Hepatic stellate cell (primary cell): ENCODE measurements at places on chromosomes 2 and 18.

DNA sequence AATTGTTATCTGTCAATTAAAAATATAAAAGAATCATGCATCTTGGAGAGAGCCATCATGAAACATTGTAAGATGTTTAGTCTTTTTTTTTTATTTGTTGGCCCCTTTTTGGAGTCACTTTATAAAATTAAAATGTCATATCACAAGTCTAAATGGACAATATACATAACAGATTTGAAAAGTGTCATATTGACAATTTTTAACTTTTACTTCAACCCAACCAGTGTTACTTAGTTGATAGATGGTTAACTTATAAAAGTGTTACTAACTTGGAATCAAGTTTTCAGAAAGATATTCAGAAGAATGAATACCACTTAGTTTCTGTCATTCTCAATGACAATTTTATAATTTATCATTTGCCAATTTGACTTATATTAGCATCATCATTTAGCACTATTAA lies 218.3 kb downstream of the OTX1 start:
- no peak for DNase-seq

GRCh38 chr18:210733-211132 lies 52.4 kb downstream of the USP14 start:
- DNase-seq = no peak

- no peak for DNase-seq
Measured at GRCh38 chr2:201228271-201228911, 31.9 kb upstream of the CASP8 start.

GRCh38 chr2:120206022-120206581 lies 17.1 kb downstream of the TMEM185B start:
- DNase-seq = no peak

- DNase-seq = no peak
Measured at GRCh38 chr2:160934263-160934662, 226.0 kb upstream of the TANK start.
